Epithelial cell of proximal tubule (primary cell): ENCODE measurements at places on chromosomes 3 and 15. TPM values are rescaled to one million over a fixed set of nuclear protein-coding genes. Genes with fewer than 3 reads are reported as not detected.

GRCh38 chr15:29203718-29204368, 65.8 kb downstream of the NSMCE3 start:
- no peak for DNase-seq

The CCR3 gene
- not detected in 2 replicates for total RNA-seq

The HTR3E gene
- not detected in 2 replicates for total RNA-seq

DNA sequence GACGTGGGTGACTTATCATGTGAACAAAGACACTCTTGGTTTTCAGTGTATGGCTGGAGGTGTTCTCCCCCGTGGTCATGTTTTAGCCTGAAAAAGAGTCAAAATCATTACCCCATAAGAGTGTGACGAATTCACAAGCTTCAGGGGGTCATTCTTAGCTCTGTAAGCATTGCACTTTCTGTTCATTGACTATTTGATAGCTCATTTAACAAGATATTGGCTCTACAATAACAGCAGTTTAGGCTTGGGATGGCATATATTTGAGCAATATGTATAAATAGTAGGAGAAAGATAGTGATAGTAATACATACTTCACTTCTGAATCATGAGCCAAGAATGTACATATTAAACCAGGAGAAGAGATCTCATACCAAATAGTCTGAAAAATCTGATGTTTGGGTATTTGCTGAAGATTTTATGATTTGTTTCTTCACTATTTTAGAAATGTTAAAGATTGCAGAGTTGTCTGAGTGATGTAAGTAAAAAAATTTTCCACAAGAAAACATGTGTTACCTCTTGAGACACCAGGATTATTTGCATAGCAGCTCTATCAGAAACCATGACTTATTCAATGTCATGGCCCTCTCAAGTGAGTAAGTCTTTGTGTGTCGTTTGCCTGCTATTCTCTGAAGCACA, 996.0 kb downstream of the OTOL1 start:
- DNase-seq: no peak

GRCh38 chr15:99452010-99452409, 113.8 kb upstream of the MEF2A start:
- no peak for DNase-seq

The SLC27A2 gene
- 6.0 and 6.2 TPM in 2 replicates for total RNA-seq

- DNase-seq: no peak
These were observed 120.4 kb downstream of the P3H2 start for GRCh38 chr3:190000187-190000860.
